GM12878 (cell line): ENCODE measurements at places on chromosomes 4 and X.

- no peaks in the 10 kb centered on the region for H3K27me3 ChIP-seq
- H3K4me3 ChIP-seq = peak overlapping the region; percentile 67
- H3K4me1 ChIP-seq = no peaks in the 10 kb centered on the region
- DNase-seq = no peak
Measured at GRCh38 chrX:19990151-19990555, 708 bp downstream of the BCLAF3 start.

GRCh38 chrX:53357799-53358530, 64.5 kb downstream of the SMC1A start:
- no peaks in the 10 kb centered on the region for H3K36me3 ChIP-seq
- no peaks in the 10 kb centered on the region for H3K27me3 ChIP-seq
- no peak for DNase-seq
- no peak overlapping the region for H3K4me3 ChIP-seq

DNA sequence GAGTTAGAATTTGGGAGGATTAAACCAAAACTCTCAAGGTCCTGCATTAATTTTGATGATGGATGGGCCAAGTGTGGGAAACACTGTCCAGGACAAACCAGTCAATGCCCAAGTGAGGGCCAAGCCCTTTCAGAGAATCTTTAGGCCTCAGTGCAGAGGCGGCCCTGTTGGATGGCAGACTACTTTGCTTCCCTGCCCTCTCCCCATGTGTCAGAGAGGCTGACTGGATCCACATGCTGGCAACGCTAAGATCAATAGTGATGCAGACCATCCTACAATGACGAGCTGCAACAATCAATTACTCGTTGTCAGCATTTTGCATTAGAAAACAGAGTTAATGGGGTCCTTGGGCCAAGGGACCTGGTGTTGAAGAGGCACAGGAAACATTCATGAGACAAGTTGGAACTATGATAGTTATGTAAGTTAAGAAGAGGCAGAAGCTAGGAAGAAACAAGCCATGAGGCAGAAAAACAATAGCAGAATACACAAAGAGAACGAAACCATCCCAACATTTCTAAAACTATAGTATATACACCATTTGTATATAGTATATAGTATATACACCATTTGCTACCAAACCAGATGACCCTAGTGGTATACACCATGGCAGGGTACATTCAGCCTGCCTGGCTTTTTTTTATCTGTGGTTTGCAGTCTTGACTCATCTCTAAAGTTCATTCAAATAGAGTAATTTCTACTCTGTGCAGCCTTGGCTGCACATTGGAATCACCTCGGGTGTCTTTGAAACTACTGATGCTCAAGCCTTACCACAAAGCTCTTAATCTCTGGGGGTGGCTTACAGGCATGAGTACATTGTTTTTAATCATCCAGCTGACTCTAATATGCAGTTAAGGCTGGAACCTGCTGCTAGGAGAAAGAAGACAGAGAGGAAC, 147.7 kb upstream of the GYPA start:
- no peaks in the 10 kb centered on the region for H3K36me3 ChIP-seq
- no peaks in the 10 kb centered on the region for H3K27me3 ChIP-seq
- DNase-seq = no peak
- H3K4me1 ChIP-seq = no peaks in the 10 kb centered on the region
- no peak overlapping the region for H3K27ac ChIP-seq
- H3K4me3 ChIP-seq = no peak overlapping the region

- no peaks in the 10 kb centered on the region for H3K36me3 ChIP-seq
- no peak for DNase-seq
- no peak overlapping the region for H3K4me3 ChIP-seq
- H3K27ac ChIP-seq = no peak overlapping the region
Measured at GRCh38 chr4:82232891-82233290, 140.9 kb downstream of the HNRNPD start.

DNA sequence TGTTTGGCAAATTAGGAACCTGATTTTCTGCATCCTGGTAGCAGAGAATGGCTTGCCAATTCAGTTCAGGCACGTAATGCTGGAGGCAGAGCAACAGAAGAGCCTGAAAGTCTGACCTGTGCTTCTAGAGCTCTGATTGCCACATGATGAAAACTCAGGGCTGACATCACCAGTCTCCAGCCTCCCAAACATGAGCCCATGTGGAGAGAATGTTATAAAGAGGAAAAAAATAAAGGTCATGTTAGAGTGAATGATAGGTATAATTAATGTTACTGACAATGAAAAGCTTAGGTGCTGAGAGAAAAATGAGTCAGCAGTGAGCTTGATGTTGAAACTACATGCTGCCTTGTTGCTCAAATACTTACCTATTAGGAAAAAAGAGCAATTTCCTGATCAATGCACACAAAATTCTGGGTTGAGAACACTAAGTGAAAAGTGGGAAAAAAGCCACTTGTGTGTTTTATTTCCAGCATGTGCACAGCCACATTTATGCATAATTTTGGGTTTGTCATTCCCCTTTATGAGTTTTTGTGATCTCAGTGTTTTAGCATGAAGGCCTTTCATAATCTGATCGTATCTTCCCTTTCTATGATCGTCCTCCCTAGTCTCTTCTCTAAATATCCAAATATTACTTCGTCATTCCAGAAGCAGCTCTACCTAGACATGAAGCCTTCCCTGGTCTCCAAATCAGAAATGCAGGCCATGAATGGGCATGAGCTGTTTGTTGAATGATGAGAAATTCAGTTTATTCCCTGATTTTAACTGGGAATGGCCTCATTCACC, 113.3 kb upstream of the CPEB2 start:
- no peak overlapping the region for H3K27ac ChIP-seq
- H3K27me3 ChIP-seq = no peaks in the 10 kb centered on the region
- DNase-seq = no peak

- H3K36me3 ChIP-seq = no peaks in the 10 kb centered on the region
- no peak overlapping the region for H3K4me3 ChIP-seq
- H3K27ac ChIP-seq = no peak overlapping the region
Measured at GRCh38 chrX:132442691-132443090, 46.1 kb downstream of the MBNL3 start.

- no peaks in the 10 kb centered on the region for H3K36me3 ChIP-seq
- no peak overlapping the region for H3K4me3 ChIP-seq
- H3K4me1 ChIP-seq = no peaks in the 10 kb centered on the region
- H3K27me3 ChIP-seq = no peaks in the 10 kb centered on the region; the same call in 1 of the 2 replicates
- DNase-seq = no peak
Measured at GRCh38 chrX:40132751-40133150, 35.0 kb upstream of the BCOR start.

GRCh38 chrX:23559975-23560374, 107.3 kb upstream of the PRDX4 start:
- no peaks in the 10 kb centered on the region for H3K36me3 ChIP-seq
- no peaks in the 10 kb centered on the region for H3K27me3 ChIP-seq
- no peaks in the 10 kb centered on the region for H3K4me1 ChIP-seq
- no peak overlapping the region for H3K27ac ChIP-seq

- no peak overlapping the region for H3K27ac ChIP-seq
- H3K4me3 ChIP-seq = no peak overlapping the region
- H3K36me3 ChIP-seq = no peaks in the 10 kb centered on the region
Measured at GRCh38 chrX:40462795-40463194, 118.0 kb upstream of the ATP6AP2 start.

GRCh38 chr4:73034896-73035295, 34.6 kb downstream of the COX18 start:
- no peaks in the 10 kb centered on the region for H3K36me3 ChIP-seq
- H3K4me1 ChIP-seq = peaks cover 4% of the 10 kb centered on the region
- no peaks in the 10 kb centered on the region for H3K27me3 ChIP-seq
- DNase-seq = no peak
- H3K27ac ChIP-seq = no peak overlapping the region

DNA sequence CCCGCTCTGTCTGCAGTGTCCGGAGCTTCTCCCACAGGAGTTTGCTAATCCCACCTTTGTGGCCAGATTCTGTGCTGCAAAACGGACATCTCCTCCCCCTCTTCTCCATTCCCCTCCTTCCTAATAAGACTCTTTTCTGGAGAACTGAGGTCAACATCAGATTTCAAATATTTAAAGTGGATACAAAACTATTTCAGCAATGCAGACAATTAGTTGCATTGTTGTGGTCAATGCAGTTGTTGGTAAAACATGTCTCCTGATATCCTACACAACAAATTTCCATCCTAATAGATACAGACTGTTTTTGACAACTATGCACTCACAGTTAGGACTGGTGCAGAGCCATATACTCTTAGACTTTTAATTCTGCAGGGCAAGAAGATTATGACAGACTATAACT, 5.1 kb upstream of the MCUB start:
- no peaks in the 10 kb centered on the region for H3K4me1 ChIP-seq
- H3K27ac ChIP-seq = no peak overlapping the region
- DNase-seq = no peak
- H3K4me3 ChIP-seq = no peak overlapping the region

- H3K36me3 ChIP-seq = no peaks in the 10 kb centered on the region
- H3K4me1 ChIP-seq = no peaks in the 10 kb centered on the region
- H3K27me3 ChIP-seq = no peaks in the 10 kb centered on the region
- no peak overlapping the region for H3K4me3 ChIP-seq
Measured at GRCh38 chrX:118623062-118623461, 104.3 kb upstream of the IL13RA1 start.

DNA sequence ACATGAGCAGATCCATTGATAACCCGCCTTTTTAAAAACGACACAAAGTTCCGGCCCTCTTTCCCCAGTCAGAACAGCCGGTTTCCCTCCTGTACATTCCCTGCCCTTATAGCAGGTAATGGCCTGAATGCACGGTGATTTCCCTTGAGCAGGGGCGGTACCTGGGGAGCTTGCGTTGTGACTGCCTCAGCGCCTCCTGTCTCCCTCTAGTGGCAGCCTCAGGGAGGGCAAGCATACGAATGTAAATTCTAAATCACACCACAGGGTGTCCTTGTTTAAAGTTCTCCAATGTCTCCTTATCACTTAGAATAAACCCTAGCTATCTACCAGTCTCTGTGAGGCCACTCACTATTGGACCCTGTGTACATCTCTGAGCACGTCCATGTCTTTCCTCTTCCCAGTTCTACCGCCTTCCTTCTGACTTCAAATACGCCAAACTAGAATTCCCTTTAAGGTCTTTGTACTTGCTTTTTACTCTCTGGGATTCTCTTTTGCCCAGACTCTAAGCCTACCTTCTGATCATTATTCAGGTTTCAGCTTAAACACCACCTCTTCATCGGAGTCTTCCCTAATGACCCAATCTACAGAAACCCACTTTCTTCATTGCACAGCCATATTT, 18.4 kb upstream of the LDB2 start:
- no peak overlapping the region for H3K4me3 ChIP-seq
- H3K4me1 ChIP-seq = no peaks in the 10 kb centered on the region
- no peak overlapping the region for H3K27ac ChIP-seq
- H3K27me3 ChIP-seq = no peaks in the 10 kb centered on the region
- no peaks in the 10 kb centered on the region for H3K36me3 ChIP-seq

DNA sequence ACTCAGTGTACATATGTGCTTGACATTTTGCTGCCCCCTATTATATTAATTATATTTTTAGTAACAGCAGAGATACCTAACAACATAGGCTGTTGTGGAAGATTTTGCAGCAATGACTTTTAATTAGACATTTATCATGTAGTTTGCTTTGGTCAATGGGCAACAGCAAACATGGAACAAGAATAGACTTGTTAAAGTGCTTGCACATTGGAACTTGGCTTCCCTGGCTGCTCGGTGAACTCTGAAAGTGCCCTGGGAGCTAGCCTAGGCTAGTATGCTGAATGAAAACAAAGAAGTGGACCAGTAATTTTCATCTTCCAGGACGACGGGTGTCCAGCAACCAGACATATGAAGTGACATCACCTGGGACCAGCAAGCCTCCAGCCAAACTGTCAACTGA, 1157.1 kb downstream of the ARAP2 start:
- H3K4me1 ChIP-seq = no peaks in the 10 kb centered on the region
- no peak for DNase-seq
- H3K4me3 ChIP-seq = no peak overlapping the region
- no peak overlapping the region for H3K27ac ChIP-seq

- no peaks in the 10 kb centered on the region for H3K27me3 ChIP-seq
- H3K4me3 ChIP-seq = no peak overlapping the region
- no peaks in the 10 kb centered on the region for H3K36me3 ChIP-seq
- H3K27ac ChIP-seq = no peak overlapping the region
- no peak for DNase-seq
Measured at GRCh38 chr4:166399021-166399420, 526.0 kb downstream of the TLL1 start.

DNA sequence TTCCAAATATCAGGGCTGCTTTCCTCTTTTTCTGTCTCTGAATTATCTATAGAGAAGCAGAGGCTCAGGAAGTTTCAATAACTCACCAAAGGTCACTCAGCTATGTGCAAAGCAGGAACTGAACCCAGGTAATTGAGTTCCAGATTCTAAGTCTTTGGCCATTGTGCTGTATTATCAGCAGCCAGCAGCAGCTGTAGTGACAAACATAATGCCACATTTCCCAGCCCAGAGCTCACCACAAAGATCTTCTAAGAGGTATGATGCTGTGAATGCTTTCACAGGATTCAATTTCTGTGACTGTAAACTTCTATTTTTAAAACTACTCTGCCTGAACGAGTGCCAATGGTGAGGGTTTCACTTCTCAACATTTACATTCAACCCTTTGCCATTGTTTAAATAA, 56.4 kb downstream of the SPOCK3 start:
- no peak overlapping the region for H3K4me3 ChIP-seq
- peak; percentile 8 for DNase-seq
- H3K27me3 ChIP-seq = no peaks in the 10 kb centered on the region
- no peaks in the 10 kb centered on the region for H3K4me1 ChIP-seq

DNA sequence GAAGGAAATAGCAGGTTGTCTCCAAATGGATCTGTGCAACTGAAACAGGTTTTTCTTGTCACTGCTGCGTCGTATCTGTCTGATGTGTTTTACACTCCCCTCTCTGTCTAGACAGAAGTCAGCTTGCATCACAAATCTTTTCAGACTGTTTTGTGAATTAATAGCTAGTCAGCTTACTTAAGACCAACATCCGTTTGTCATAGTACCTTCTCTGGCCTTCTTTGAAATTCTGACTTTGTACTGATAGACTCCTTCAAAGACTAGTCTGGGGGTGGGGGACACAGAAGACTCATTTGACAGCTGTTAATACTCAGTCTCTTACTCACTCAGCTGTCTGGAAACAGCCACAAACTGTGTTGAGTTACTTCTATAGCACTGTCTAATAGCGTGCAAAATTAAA, 197.8 kb downstream of the PALLD start:
- no peak overlapping the region for H3K4me3 ChIP-seq
- H3K4me1 ChIP-seq = no peaks in the 10 kb centered on the region
- H3K36me3 ChIP-seq = no peaks in the 10 kb centered on the region
- no peak for DNase-seq

GRCh38 chrX:15014281-15014680, 141.1 kb downstream of the MOSPD2 start:
- DNase-seq = no peak
- no peaks in the 10 kb centered on the region for H3K27me3 ChIP-seq
- no peak overlapping the region for H3K4me3 ChIP-seq
- no peak overlapping the region for H3K27ac ChIP-seq
